ENCODE measurements at places on chromosomes 7 and 10. TPM values are rescaled to one million over a fixed set of nuclear protein-coding genes. Genes with fewer than 3 reads are reported as not detected.

DNA sequence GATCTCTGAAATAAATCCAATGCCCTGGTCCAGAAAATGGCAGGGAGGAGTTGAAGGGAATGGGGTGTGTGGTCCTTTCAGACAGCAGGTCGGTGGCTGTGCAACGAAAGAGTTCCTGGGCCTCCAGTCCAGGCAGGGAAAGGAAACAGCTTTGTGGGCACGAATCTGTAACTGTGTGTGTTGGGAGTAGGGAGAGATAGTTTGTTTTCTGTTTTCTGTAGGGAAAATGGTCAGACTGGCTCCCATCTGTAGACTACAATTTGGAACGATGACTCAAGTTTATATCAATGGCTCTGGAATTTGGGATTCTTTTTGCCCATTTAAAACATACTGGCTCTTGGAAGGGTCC lies 2.6 kb upstream of the HOXA9 start:
- DNase-seq: no peak

GRCh38 chr10:3573498-3573897 lies 211.5 kb downstream of the KLF6 start:
- no peak for DNase-seq

- no peak for DNase-seq
Observed at GRCh38 chr7:28891192-28891875, 66.8 kb downstream of the TRIL start.

GRCh38 chr10:34081347-34081743 lies 733.8 kb downstream of the PARD3 start:
- no peak for DNase-seq

DNA sequence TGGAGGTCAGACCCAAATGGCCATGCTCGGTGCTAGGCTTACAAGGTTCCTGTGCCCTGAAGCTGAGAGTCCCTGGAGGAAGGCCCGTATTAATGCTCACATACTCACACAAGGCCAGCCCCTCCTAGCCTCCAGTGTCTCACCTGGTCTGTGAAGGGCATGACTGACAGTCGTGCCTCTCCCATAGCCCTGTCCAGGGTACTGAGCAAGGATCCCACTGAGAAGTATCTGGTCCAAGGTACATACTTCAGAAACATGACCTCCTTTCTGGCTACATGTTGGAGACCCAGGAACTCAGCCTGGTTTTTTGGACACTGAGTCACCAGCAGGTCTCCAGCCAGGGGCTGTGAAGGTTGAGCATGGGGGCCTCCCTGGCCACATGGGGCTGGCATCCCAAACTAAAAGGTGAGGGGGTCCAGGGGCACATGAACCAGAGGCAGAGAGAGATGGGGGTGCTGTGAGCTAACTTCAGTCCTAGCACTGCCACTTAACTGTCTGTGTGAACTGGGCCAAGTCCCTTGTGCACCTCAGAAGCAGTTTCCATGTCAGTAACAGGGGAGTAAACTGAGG lies 17.6 kb upstream of the RASGEF1A start:
- DNase-seq: no peak

Gene CHST3
- total RNA-seq: 27.3 TPM

Gene CFAP43
- 0.84 TPM for total RNA-seq
